T-cell (primary cell): ENCODE measurements at places on chromosomes 2 and 18.

GRCh38 chr18:35653392-35654135, 72.0 kb downstream of the GALNT1 start:
- no peak overlapping the region for H3K27ac ChIP-seq
- H3K4me3 ChIP-seq = no peak overlapping the region
- no peaks in the 10 kb centered on the region for H3K4me1 ChIP-seq
- no peak for DNase-seq
- H3K36me3 ChIP-seq = no peaks in the 10 kb centered on the region

- peaks cover 6% of the 10 kb centered on the region for H3K4me1 ChIP-seq
- peak; percentile 66 for DNase-seq
- H3K4me3 ChIP-seq = no peak overlapping the region
- peaks cover 42% of the 10 kb centered on the region for H3K27me3 ChIP-seq
- no peaks in the 10 kb centered on the region for H3K36me3 ChIP-seq
- H3K27ac ChIP-seq = no peak overlapping the region
Observed at GRCh38 chr2:219308142-219309101, 779 bp downstream of the PTPRN start.

- no peak overlapping the region for H3K4me3 ChIP-seq
- DNase-seq = no peak
- H3K36me3 ChIP-seq = no peaks in the 10 kb centered on the region
- no peaks in the 10 kb centered on the region for H3K27me3 ChIP-seq
Observed at GRCh38 chr2:34414856-34415255, 815.8 kb upstream of the FAM98A start.

DNA sequence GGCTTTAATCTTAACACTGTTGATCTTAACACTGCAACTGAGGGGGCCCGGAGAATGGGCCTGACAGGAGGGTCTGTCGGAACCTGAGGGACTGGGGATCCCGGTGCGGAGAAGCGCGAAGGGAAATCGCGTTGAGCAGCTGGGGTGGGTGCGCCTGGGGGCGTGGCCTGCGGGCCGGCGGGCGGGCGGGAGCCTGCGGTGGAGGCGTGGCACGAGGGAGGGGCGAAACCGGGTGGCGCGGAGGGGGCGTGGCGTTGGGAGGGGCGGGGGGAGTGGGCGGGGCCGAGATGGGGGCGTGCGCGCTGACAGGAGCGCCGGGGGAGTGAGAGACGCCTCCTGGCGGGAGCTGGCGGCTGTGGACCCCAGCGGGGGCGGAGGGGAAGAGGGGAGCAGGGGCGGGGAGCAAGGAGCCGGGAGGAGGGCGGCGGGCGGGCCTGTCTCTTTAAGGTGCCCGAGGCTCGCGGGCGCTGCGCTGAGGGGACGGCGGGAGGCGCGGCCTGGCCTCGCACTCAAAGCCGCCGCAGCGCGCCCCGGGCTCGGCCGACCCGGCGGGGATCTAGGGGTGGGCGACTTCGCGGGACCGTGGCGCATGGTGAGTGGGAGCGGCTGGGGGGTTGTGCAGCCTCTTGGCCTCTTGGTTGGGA, at the start of gene TWSG1:
Gene TWSG1, plus strand, starts transcription at position 445 of the 644 bp plus-strand sequence. CDS start 2,457 bp downstream, outside the sequence.
- peaks cover 4% of the 10 kb centered on the region for H3K4me1 ChIP-seq
- H3K4me3 ChIP-seq = peak within 1 kb of the TSS; percentile 90
- no peaks in the 10 kb centered on the region for H3K27me3 ChIP-seq

- H3K4me3 ChIP-seq = no peak overlapping the region
- DNase-seq = no peak
- H3K27me3 ChIP-seq = peaks cover 14% of the 10 kb centered on the region
- H3K27ac ChIP-seq = no peak overlapping the region
Observed at GRCh38 chr2:241904011-241904718, 34.6 kb downstream of the RTP5 start.
